Stimulated activated CD4-positive, alpha-beta T cell treated with anti-CD3 and anti-CD28 coated beads, Interleukin-1b, Interleukin-23, amount 100 ng/mL, for 1 hour (primary cell): ENCODE measurements at places on chromosomes 4 and X.

DNA sequence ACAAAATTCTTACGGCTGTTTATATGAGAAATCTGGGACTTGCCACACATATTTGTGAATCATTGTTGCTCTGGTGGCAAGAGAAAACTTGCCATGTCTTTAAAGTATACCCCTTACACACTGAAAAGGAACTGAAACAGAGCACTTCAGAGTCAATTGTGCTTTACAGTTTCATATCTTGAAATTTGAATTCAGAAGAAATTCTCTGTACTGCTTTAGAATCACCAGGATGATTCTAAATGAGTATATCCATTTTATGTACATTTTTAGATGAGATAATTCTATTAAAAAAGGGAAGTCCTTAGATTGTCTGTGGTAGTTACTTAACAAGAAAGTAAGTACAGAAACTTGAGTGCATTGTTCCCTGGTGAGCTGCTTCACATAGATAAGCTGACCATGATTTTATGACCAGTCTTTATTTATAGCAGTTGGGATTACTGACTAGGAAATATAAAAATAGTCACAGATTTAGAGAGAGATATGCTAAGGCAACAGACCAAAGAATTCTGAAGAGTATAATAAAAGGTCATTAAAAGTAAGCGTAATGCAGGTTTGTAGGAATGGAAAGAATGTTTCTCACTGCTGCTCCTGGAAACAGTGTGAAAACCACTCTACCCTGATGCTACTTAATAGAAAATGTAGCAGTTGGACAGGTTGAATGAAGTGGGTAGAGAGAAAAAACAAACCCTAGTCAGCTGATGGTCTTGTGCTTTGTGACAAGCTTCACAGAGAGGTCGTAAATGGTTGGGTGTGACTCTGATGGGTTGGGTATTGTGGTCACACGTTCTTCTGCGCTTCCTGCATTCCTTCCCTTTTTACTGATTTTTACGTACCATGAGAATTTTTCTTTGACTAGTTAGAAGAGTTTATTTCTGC is 41.0 kb downstream of the FNIP2 start:
- DNase-seq = no peak

DNA sequence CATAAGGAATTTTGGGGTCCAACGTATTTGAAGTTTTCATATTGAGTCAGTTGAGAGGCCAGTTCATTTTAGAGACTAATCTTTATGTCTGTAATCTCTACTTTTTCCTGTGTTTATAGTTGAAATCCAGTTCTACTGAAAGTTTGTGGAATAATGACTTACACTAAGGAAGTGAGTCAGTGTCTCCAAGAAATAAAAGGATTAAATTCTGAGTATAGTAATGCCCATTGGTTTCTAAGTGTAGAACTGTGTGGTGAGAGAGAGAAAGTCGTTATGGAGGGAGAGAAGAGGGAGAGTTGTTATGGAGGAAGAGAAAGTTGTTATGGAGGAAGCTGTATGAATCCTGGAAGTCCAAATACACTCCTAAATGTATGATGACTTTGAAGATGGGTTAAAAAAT is 264.6 kb upstream of the HAND2 start:
- DNase-seq = no peak

- DNase-seq = no peak
Measured at GRCh38 chr4:11532138-11532537, 103.4 kb upstream of the HS3ST1 start.

DNA sequence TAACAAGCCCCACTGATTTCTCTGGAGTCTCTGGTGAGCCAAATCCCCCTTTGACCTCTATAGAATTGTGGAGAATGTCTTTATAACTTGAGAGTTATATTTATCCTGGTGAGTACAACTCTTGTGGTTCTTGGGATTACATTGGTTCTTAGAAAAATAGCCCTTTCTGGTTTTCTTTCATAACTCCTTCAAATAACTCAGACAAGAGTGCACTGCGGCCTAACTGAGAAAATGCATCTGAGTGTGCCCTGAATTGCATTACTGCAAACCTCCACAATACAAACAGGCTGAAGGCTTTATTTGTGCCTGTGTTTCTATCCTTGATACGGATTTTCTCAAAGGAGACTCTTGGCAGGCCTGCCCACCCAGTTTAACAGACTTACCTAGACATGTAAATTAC is 2.7 kb downstream of the BEX3 start:
- DNase-seq = no peak

DNA sequence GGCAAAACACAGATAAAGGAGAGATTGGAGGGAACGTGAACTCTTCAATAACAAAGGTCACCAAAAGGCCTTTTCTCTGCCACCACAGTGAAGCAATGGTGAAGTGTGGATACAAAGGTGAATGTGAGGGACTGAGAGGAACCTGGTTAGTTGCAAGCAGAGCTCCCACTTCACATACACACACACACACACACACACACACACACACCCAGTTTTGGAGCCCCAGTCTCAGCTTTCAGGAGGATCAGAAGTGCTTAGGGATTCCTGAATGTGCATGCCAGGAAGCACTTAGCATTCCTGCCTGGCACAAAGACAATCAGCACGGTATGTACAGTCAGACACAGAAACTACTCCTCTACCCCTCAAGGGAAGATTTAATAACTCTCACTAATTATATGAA is 71.5 kb downstream of the ARHGEF9 start:
- DNase-seq = no peak

- no peak for DNase-seq
Measured at GRCh38 chr4:7462509-7462971, 27.8 kb upstream of the PSAPL1 start.

DNA sequence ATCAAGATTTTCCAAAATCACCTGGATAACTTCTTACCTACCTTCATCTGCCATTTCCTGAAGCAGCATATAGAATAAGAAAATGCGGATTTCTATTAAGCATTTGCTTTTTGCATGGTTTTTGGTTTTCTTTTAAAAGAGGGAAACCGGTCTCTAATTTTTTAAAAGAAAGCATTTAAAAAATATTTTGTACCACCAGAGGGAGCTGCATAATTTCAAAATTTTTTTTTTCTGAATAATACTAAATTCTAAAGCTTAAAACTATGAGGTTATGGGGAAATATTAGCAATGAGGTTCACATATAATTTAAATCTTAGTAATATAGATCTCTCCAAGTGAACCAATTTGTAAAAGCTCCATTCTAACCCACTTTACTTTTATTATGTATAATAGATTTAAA is 137.7 kb upstream of the TENT5D start:
- DNase-seq = no peak

GRCh38 chrX:52574416-52575275 is 57.8 kb upstream of the XAGE1B start:
- DNase-seq = no peak

- no peak for DNase-seq
Measured at GRCh38 chrX:153993978-153994377, 21.4 kb downstream of the TMEM187 start.

- DNase-seq = no peak
Measured at GRCh38 chr4:102546635-102547034, 45.5 kb downstream of the NFKB1 start.
